Cerebellum (tissue), 4 donors: ENCODE measurements at places on chromosomes 13 and 19.

GRCh38 chr19:6210091-6210490, 69.7 kb downstream of the MLLT1 start:
- DNase-seq, result no peak

- DNase-seq, result no peak
Measured at GRCh38 chr13:29005035-29005762, 185.1 kb downstream of the MTUS2 start.

DNA sequence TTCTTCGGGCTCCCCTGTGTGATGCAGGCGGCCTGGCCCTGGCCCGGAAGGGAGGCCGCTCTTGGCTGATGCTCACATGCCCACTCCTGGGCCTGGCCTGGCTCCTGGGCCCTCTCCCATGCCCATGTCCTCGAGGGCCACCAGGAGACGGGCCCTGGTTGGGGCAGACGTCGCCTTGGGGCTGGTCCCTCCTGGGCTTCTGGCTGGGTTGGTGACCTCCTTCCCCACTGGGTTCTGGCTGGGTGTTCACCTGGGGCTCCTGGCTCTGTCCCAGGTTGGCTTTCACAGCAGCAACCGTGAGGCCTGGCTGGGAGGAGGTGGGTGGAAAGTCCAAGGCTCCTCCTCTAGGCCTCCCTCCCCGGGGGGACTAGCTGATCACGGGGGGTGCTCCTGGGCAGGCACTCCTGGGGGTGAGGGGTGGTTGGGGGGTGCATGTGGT, 15.5 kb upstream of the SLC7A10 start:
- DNase-seq, result no peak

- no peak for DNase-seq
Measured at GRCh38 chr19:29983568-29983967, 41.5 kb downstream of the URI1 start.

- no peak for DNase-seq
Measured at GRCh38 chr19:1657746-1658145, 5.3 kb upstream of the TCF3 start.
